Naive thymus-derived CD8-positive, alpha-beta T cell (primary cell): ENCODE measurements at places on chromosomes 13 and 19. TPM values are rescaled to one million over a fixed set of nuclear protein-coding genes. Genes with fewer than 3 reads are reported as not detected.

DNA sequence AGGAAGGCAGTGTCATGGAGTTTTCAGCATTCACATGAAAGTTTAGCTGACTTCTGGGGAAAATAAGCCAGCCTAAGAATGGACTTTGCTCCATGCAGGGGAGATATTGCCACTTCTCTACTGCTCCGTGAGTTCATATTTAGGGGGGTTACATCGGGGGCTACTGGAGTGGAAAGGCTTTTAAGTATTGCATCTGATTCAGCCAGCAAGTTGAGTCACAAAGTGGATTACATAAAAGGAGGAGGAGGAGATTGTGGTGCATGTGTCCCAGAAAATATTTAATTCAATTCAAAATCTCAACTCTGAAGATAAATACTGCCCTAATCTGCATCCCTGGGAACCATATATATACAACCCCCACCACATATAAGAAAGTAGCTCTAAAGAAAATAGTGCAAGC is 617.2 kb downstream of the DCT start:
- H3K4me1 ChIP-seq: no peaks in the 10 kb centered on the region
- no peaks in the 10 kb centered on the region for H3K36me3 ChIP-seq
- DNase-seq: no peak
- no peak overlapping the region for H3K27ac ChIP-seq
- H3K27me3 ChIP-seq: peaks cover 1% of the 10 kb centered on the region
- H3K4me3 ChIP-seq: no peak overlapping the region

PEAK3 gene
- total RNA-seq: 0.23 TPM

PINLYP gene
- 2.5 TPM for total RNA-seq

CYP4F3 gene
- total RNA-seq: not detected

- no peaks in the 10 kb centered on the region for H3K36me3 ChIP-seq
- H3K4me3 ChIP-seq: no peak overlapping the region
- no peaks in the 10 kb centered on the region for H3K27me3 ChIP-seq
- H3K4me1 ChIP-seq: peaks cover 55% of the 10 kb centered on the region
Measured at GRCh38 chr13:49532593-49532992, 36.8 kb downstream of the PHF11 start.

DNA sequence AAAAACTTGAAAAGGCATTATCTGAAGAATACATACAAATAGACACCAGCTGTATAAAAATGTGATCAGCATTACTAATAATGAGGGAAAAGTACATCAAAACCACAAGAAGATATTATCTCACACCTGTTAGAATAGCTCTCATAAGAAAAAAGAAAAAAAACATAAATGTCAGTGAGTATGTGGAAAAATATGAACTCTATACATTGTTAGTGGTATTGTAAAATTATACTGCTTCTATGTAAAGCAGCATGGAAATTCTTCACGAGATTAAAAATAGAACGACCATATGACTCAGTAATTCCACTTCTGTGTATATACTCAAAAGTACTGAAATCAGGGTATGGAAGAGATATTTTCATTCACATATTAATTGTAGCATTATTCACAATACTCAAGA is 1146.4 kb downstream of the SLITRK5 start:
- no peaks in the 10 kb centered on the region for H3K4me1 ChIP-seq
- no peaks in the 10 kb centered on the region for H3K27me3 ChIP-seq
- no peak overlapping the region for H3K4me3 ChIP-seq
- H3K27ac ChIP-seq: no peak overlapping the region
- no peaks in the 10 kb centered on the region for H3K36me3 ChIP-seq

- H3K4me3 ChIP-seq: peak overlapping the region; percentile 88
- H3K27me3 ChIP-seq: no peaks in the 10 kb centered on the region
- H3K36me3 ChIP-seq: peaks cover 15% of the 10 kb centered on the region
- no peak for DNase-seq
- H3K27ac ChIP-seq: peak overlapping the region; percentile 81
Measured at GRCh38 chr19:52602941-52603340, 32.9 kb downstream of the ZNF701 start.

PRKD2 gene
- 92.6 TPM for total RNA-seq

GRCh38 chr13:112247471-112248405 is 128.4 kb upstream of the SPACA7 start:
- DNase-seq: no peak
- no peak overlapping the region for H3K27ac ChIP-seq
- no peaks in the 10 kb centered on the region for H3K4me1 ChIP-seq
- no peaks in the 10 kb centered on the region for H3K36me3 ChIP-seq
- H3K27me3 ChIP-seq: peaks cover 3% of the 10 kb centered on the region
- no peak overlapping the region for H3K4me3 ChIP-seq

DNA sequence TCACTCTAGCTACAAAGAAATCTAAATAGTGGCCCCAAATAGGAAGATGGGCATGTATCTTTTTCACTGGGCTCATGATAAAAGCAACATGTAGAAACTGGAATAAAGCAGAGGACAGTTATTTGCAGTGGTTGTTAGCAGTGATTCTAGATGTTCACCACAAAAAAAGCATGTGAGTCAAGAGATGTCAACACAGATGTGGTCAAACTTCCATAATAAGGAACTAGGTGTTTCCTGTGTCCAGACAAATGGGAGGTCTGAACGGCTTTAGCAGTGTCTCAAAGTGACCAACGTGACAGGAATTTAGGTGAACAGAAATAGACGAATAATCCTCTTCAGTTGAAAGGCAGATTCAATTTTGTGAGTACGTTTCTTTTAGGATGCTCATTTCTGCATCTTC is 162.7 kb downstream of the TBC1D4 start:
- no peak overlapping the region for H3K27ac ChIP-seq
- H3K27me3 ChIP-seq: no peaks in the 10 kb centered on the region
- H3K4me1 ChIP-seq: peaks cover 44% of the 10 kb centered on the region
- H3K4me3 ChIP-seq: no peak overlapping the region
- H3K36me3 ChIP-seq: peaks cover 12% of the 10 kb centered on the region

DNA sequence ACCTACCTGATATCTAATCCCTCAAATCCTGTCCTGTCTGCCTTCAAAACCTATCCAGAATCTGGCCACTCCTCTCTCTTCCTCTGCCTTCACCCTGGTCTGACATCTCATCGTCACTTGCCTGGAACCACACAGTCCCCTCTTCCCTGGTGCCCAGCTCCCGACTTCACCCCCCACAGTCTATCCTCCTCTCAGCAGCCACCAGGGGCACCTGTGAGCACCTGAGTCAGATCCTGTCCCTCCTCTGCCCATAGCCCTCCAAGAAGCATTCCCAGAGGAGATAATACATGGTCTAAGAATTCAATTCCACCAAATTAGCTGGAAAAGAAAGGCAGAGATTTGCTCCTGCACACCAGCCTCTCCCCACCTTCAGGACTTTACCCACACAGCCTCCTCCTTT is 48.9 kb downstream of the ZNRF4 start:
- peaks cover 28% of the 10 kb centered on the region for H3K36me3 ChIP-seq
- H3K27me3 ChIP-seq: peaks cover 11% of the 10 kb centered on the region
- no peak overlapping the region for H3K4me3 ChIP-seq
- DNase-seq: no peak

- H3K4me3 ChIP-seq: no peak overlapping the region
- no peaks in the 10 kb centered on the region for H3K27me3 ChIP-seq
- no peak overlapping the region for H3K27ac ChIP-seq
- no peak for DNase-seq
- H3K4me1 ChIP-seq: no peaks in the 10 kb centered on the region
Measured at GRCh38 chr13:100362371-100362770, 226.2 kb downstream of the GGACT start.

- no peaks in the 10 kb centered on the region for H3K27me3 ChIP-seq
- peak overlapping the region; percentile 88 for H3K27ac ChIP-seq
- H3K4me3 ChIP-seq: no peak overlapping the region
- peaks cover 69% of the 10 kb centered on the region for H3K36me3 ChIP-seq
- DNase-seq: no peak
- H3K4me1 ChIP-seq: peaks cover 64% of the 10 kb centered on the region
Measured at GRCh38 chr19:35009424-35010415, 9.6 kb downstream of the GRAMD1A start.

DNA sequence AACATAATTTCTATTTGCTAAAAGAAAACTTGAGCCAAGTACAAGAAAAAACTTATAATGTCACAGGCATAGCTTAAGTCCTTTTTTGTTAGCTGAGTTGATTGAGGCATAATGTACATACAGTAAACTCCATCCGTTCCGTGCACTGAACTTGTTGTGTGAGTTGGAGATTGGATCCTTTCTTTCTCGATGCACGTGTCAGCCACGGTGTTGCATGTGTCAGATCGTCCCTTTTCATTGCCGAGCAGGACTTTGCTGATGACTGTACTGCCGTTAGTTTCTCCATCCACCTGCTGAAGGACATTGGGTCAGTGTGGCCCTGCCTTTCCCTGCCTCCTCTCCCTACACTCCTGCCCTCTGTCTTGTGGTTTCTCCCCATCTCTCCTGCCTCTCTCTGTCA is 34.4 kb downstream of the IGFL2 start:
- no peak overlapping the region for H3K4me3 ChIP-seq
- no peaks in the 10 kb centered on the region for H3K36me3 ChIP-seq
- peaks cover 2% of the 10 kb centered on the region for H3K27me3 ChIP-seq
- no peak for DNase-seq

- peaks cover 4% of the 10 kb centered on the region for H3K4me1 ChIP-seq
- DNase-seq: no peak
Measured at GRCh38 chr13:74889321-74889720, 592.6 kb downstream of the TBC1D4 start.

ZNF610 gene
- 7.5 TPM for total RNA-seq

- no peaks in the 10 kb centered on the region for H3K27me3 ChIP-seq
- no peaks in the 10 kb centered on the region for H3K36me3 ChIP-seq
- H3K4me1 ChIP-seq: no peaks in the 10 kb centered on the region
- peak; percentile 10 for DNase-seq
Measured at GRCh38 chr13:80979035-80979641, 638.2 kb upstream of the SPRY2 start.

DNA sequence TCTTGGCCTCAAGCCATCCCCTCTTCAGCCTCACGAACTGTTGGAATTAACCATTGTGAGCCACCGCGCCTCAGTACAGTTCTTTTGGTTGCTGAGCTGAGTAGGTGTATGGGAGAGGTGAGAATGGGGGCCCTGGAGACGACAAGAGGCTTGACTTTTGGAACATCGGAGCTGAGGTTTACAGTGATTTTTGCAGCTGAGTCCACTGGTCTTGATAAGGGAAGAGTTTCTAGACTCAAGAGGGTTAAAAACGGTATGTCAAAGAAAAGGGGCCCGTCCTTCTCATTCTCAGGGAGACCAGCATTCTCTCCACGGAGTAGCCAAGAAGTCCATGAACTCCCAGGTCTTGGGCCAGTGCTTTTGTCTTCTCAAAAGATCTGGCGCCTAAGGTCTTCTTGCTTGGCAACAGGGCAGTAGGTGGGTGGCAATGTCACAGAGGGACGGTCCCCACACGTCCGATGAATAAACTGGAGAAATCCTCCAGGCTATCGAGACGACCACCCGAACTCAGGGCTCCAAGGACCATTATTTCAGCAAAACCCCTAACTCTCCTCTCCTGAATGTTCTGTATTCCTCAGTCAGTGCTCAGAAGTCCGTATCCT is 6.4 kb upstream of the QTRT1 start:
- H3K4me1 ChIP-seq: peaks cover 19% of the 10 kb centered on the region
- H3K4me3 ChIP-seq: no peak overlapping the region
- H3K36me3 ChIP-seq: peaks cover 2% of the 10 kb centered on the region
- no peak for DNase-seq

DNA sequence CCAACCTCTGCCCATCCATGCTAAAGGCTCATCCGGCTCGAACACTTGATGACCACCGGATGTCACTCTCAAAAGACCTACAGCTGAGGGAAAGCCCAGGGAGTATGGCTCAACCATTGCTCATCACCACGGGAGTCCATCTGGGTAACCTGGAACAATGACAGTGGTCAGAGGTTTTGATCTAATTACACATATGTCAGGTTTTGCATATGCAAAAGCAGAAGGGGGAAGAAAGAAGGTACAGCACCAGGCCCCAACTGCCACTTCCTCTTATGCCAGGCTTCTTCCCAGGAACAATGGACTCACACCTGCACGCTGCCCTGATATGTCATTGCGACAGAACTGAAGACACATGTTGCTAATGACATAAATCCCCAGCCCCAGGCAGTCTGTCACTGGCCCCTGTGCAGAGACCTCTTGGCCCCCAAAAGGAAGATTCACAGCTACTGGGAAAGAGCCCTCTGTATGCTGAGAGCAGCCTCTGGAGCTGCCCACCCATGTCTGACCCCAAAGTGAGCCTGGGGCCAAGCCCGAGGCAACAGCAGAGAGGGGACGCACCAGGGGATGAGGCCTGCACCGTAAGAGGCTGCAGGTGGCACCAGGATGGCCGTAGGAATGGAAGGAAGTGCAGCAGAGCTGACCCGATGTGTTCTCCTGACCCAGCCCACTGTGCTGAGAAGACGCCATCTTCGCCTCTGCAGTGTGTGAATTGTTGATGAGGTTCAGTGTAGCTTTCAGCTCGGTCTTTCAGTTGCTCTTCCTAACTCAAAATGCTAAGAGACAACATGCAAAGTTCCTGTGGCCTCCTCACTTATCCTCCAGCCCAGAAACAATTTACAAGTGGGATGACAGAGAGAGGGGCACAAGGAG is 26.3 kb downstream of the EPS15L1 start:
- H3K27ac ChIP-seq: peak overlapping the region; percentile 51
- no peak for DNase-seq
- H3K4me3 ChIP-seq: peak overlapping the region; percentile 32
- peaks cover 68% of the 10 kb centered on the region for H3K4me1 ChIP-seq

GRCh38 chr19:14089662-14090508 is 666 bp downstream of the SAMD1 start:
- peaks cover 4% of the 10 kb centered on the region for H3K36me3 ChIP-seq
- H3K4me1 ChIP-seq: peaks cover 20% of the 10 kb centered on the region
- peak overlapping the region; percentile 73 for H3K27ac ChIP-seq
- peak overlapping the region; percentile 70 for H3K4me3 ChIP-seq
- peak; percentile 42 for DNase-seq

GRCh38 chr13:103884101-103884723 is 818.0 kb upstream of the SLC10A2 start:
- H3K4me3 ChIP-seq: no peak overlapping the region
- no peaks in the 10 kb centered on the region for H3K27me3 ChIP-seq
- H3K4me1 ChIP-seq: no peaks in the 10 kb centered on the region
- H3K27ac ChIP-seq: no peak overlapping the region

PAF1 gene
- 44.4 TPM for total RNA-seq

ZSWIM4 gene
- total RNA-seq: 8.1 TPM

DNA sequence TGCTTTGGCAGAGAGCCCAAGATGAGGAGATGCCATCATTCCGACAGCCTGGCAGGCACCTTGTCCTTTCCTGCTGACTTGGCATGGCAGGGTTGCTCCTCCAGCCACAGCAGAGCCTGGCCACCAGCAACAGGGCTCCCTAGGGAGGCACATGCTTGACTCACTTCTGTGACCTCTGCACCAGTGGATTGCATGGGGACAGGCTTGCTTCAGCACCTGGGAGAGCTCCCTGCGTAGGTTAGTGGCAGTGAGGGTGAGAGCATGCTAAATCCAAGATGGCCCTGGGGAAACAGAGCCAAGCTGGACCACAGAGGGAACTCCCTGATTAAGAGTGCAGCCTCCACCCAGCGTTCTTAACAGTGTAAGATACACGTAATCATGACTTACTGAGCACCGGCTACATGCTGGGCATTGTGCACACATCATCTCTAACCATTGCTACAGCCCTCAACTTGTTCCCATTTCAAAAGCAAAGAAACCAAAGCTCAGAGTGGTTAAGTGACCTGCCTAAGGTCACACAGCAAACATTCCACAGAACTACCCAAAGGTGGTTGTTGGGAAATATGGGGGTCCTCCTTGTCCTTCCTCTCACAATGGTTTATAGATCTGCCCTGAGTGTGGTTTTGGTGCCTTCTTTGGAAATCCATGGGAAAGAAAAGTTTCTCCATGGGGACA is 116.6 kb upstream of the UQCRFS1 start:
- H3K4me3 ChIP-seq: no peak overlapping the region
- no peak overlapping the region for H3K27ac ChIP-seq
- H3K27me3 ChIP-seq: peaks cover 16% of the 10 kb centered on the region
- DNase-seq: no peak
- no peaks in the 10 kb centered on the region for H3K4me1 ChIP-seq

- no peaks in the 10 kb centered on the region for H3K27me3 ChIP-seq
- no peak overlapping the region for H3K4me3 ChIP-seq
- no peaks in the 10 kb centered on the region for H3K4me1 ChIP-seq
Measured at GRCh38 chr13:20847296-20847695, 55.2 kb downstream of the XPO4 start.
